ENCODE measurements at places on chromosomes 5 and 9.

DNA sequence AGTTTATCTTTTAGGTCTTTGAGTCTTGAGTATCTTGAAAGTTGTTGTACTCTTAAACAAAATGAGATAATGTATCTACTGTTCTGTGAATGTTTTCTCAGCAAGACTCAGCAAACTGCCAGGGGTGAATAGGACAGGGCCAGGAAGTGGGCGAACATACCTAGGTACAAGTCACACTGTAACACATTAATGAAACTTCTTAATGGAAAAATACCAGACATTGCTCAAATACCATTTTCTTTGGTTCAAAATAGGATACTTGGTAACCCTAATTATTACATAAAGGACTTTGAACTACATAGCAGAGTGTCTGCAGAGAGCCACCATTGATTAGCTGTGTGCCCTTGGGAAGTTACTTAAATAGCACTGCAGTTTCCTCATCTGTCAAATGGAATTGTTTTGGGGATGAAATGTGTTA, 197.5 kb downstream of the ARHGEF28 start:
- DNase-seq = no peak

GRCh38 chr9:127319366-127320114, 55.0 kb downstream of the GARNL3 start:
- no peak for DNase-seq

- peak; percentile 61 for DNase-seq
Observed at GRCh38 chr9:33623658-33624586, 99.9 kb downstream of the ANKRD18B start.

DNA sequence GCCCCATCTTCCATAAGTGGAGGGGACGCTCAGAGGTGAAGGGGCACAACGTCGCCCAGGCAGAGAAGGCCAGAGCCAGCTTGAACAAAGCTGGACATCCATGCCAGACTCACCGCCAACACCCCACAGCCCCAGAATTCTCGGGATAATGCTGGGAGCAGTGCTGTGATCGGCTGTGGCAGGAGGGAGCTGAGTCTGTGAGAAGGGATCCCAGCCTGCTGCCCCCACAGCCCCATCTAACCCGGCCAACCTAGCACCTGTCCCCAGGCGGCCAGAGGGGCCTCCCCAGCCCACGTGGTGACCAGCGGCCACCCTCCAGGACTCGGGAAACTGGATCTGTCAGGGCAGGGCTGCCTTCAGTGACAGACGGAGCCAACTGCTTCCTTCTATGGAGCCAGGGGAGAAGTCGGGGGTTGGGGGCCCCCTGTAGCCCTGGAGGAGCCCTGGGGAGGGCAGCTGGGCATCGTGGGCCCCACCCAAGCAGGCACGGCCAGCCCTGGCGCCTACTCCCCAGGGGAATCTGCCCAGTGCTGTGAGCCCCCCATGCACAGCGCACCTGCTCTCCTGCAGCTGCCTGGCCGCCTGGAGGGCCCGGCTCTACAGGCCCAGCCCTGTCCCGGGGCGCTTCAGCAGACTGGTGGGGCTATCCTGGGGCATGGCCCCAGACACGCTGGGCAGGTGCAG, 6.0 kb downstream of the BRD3 start:
- no peak for DNase-seq

GRCh38 chr5:153400931-153401330, 89.5 kb upstream of the GRIA1 start:
- DNase-seq = no peak

GRCh38 chr5:14834584-14835550, 36.7 kb downstream of the ANKH start:
- DNase-seq = no peak

GRCh38 chr5:307794-308579, 13.5 kb upstream of the AHRR start:
- no peak for DNase-seq

DNA sequence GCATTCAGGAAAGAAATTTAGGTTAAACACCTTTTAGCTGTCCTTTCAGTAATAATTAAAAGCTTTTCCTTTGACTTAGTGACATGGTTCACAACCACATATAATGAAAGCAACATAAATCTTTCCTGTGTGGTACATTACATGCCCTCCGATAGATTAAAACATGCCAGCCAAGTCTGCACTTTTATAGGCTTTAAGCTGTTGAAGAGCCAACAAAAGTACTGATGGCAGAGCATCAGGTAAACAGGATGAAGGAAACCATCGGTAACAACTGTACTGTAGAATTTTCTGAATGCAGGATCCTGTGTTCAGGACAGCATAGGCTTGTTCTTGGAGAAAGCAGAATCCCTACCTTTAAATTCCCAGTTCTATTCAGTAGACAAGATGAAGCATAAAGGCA, 226.6 kb downstream of the MLLT3 start:
- no peak for DNase-seq

- no peak for DNase-seq
Observed at GRCh38 chr5:66958980-66959641, 237.5 kb downstream of the CD180 start.

GRCh38 chr9:92989561-92989960, 42.2 kb downstream of the FGD3 start:
- DNase-seq = no peak

GRCh38 chr9:119701651-119702050, 332.4 kb upstream of the BRINP1 start:
- DNase-seq = no peak

GRCh38 chr5:146365618-146366017, 27.0 kb downstream of the POU4F3 start:
- no peak for DNase-seq

Measured in Kasumi-1 (cell line).